Cerebellum (tissue), 4 donors: ENCODE measurements at places on chromosomes 6 and 20.

DNA sequence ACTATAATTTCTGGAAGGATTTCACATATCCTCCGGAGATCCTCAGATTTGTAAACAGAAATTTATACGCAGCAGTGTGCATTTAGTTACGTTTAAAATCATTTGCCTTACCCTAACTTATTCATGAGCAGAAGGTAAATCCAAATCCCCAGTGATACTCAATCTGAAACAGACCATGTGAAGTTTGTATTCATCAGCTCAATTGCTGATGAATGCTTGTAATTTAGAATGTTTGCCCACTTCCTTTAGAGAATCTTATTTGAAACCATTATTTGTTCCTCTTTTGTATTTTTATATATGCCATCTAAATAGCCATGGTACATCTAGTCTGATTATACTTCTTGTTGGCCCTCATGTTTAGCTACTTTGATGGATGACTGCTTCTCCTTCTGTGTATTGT is 15.4 kb downstream of the TAAR1 start:
- DNase-seq: no peak

- no peak for DNase-seq
Observed at GRCh38 chr20:25054096-25054820, 3.7 kb downstream of the ACSS1 start.

DNA sequence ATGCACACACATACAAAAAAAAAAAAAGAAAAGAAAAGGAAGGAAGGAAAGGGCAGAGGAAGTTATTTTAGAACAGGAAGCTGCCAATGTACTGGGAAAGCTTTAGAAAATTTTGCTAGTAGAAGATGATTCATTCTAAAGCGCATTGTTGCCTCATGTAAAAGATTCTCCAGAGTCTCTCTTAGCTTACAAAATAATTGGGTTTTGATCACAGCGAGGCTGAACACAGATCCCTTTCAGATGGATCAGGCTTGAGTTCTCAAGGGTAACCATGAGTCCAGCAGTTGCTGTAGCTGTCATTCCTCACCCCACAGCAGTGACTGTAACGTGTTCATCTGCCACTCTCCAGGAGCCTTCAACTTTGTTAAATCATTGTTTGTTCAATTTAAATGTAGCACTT is 81.9 kb downstream of the PHACTR2 start:
- DNase-seq: no peak

DNA sequence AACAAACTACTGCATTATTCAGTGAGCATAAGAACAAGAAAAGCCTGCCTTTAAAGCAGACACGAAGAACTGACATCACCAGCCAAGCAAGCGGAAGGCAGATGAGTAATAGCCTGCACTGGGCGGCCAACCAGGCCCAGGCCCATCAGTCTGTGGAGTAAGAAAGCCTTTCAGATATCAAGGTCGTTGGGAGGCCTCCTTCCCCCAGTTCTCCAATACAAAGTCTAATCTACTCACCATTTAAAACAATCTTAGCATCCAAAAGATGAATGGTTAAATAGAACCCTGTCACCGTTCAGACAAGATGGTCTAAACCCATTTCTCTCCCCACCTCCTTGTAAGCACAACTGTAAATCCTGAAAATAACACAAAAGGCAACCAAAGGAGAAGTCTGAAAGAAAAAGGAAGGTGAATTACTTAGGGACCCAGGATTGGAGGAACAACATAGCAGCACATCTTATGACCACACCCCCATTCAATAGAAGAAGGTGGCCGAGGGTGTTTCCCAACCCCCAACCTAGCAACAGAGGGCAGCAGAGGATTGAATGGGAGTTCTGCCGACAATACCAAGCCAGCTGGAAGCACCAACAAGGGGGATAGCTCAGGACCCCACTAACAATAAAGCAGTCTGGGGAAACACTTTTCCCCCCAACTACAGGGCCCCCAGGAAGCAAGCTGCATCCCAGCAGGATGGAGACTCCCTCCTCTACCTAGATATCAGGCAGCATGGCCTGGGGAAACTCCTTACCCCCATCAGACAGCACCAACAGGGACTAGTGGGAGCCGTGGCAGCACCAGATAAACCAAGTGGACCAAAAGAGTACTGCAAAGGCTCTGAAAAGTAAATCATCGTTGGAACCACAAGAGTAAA is 67.9 kb downstream of the ZHX3 start:
- peak; percentile 49 for DNase-seq
